GM12865 (cell line): ENCODE measurements at places on chromosomes 1 and 21.

- no peak for DNase-seq
Observed at GRCh38 chr1:89546934-89547562, 22.4 kb downstream of the LRRC8B start.

GRCh38 chr1:64744492-64745180 is at the start of gene RAVER2:
TSS of gene RAVER2 (plus strand) at chr1:64745075. CDS start at chr1:64745173, 98 bp downstream.
- DNase-seq: peak; percentile 29

- peak; percentile 70 for DNase-seq
Observed at GRCh38 chr21:42439284-42440186, 35.8 kb downstream of the UBASH3A start.

DNA sequence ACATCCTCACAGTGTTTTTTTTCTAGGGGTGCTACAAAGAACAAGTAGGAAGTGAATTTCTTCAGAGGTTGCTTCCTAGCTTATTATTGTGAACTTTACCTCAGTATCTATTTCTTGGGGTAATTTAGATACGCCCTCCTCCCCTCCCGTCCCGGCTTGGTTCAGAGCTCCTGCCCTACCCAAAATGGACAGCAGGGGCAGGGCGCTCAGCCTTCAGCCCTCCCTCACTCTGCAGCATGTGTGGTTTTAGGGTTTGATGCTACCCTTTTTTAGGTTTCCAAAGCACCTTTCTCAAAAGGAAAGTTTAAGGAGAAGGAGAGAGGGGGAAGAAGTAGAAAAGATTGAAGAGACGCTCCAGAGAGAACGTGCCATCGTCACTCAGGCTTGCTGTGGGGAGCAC is 16.9 kb upstream of the POGK start:
- no peak for DNase-seq

DNA sequence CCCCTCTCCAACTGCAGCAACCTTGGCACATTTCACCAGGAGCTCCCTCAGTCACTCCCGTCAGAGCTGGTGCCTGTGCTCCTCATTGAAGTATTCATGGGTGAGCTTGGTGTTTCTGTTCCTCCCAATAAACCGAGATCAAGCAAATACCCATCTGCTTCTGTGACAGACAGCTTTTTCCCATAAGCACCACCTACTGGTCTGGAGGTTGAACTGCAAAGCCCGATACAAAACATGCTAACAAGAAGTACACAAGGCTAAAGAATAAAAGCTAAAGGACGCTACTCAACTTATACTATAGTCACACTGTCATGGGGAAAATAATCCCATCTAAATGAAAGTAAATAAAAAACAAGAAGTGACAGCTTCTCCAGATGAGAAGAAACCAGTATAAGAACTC is 111.9 kb upstream of the C21orf91 start:
- peak; percentile 22 for DNase-seq

GRCh38 chr1:116521186-116521585 is 49.6 kb downstream of the CD58 start:
- DNase-seq: no peak

DNA sequence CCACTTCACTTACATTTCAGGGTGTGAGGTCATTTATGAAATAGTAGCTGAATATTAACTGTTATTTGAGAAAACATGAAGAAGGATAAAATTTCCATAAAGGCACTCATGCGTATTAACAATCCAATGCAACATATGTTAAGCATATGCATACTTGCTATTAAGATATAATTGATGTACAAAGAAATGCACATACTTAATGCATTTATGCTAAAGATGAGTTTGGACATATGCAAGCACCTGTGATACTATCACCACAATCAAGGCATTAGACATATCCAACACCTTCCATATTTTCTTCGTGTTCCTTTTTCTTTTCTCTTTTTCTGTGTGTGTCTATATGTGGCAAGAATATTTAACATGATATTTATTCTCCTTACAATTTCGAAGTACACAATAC is 464.8 kb upstream of the BRINP3 start:
- DNase-seq: no peak

GRCh38 chr1:203662360-203662759 is 35.7 kb downstream of the ATP2B4 start:
- no peak for DNase-seq

- DNase-seq: no peak
Observed at GRCh38 chr1:229098903-229099578, 171.9 kb upstream of the RAB4A start.

- no peak for DNase-seq
Observed at GRCh38 chr1:211735208-211736170, 60.1 kb upstream of the NEK2 start.

DNA sequence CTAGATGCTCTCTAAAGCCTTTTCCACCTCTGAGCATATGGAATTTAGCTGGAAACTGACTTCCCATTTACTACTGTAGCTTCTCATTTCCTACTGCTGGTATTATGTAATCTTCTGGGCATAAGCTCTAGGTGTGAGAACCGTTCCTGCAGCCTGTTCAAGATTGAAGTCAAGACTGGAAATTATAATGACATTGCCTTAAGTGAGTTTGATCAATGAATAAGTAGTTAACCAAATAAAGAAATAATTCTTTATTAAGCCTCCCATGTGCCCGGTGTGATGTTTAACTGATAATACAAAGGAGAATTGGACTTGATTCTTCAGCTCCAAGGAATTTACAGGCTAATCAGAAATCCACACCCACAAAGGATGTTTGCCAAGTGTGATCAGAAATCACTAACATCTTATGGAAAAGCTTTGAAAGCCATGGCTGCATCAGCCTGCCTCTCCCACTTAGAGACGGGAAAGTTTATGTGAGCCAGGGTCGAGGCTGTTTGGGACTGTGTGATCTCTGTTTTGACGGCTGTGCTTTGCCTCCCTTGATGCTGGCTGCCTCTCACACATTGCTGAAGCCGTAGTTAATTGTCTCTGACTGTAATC is 36.4 kb upstream of the PRELP start:
- no peak for DNase-seq

- DNase-seq: peak; percentile 75
Observed at GRCh38 chr1:15249081-15249480, 2.1 kb downstream of the FHAD1 start.

- no peak for DNase-seq
Observed at GRCh38 chr1:158055854-158056253, 62.4 kb downstream of the KIRREL1 start.

- DNase-seq: no peak
Observed at GRCh38 chr1:32273391-32274208, 18.3 kb upstream of the HDAC1 start.

DNA sequence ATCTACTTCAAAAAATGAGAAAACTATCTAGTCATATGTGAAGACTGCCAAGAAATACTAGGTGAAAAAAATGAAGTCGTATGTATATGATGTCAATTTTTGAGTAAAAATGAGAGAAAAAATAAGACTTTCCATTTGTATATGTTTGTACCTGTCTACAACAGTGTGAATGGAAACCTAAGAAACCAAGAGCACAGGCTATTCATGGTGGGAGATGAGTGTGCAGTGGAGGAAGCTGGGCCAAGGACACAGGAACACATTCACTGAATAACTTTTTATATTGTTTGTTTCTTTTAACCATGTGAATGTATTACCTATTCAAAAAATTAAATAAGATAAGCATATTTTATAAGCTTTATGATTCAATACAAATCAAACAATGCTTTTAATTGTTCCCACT is 67.0 kb downstream of the ERO1B start:
- DNase-seq: no peak

DNA sequence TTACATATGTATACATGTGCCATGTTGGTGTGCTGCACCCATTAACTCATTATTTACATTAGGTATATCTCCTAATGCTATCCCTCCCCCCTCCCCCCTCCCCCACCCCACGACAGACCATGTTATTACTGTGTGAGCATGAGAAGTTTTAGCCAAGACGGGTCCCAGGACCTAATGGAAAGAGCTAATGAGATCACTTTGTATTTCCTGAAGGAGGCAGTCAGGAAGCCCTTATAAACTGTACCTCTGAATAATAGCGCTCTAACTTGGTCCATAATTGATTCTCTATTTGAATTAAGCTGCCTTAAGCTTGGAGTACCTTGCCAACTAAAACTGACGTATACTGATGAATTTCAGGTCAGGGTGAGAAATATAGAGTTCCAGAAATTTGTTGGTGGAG is 4.1 kb upstream of the NEGR1 start:
- no peak for DNase-seq

DNA sequence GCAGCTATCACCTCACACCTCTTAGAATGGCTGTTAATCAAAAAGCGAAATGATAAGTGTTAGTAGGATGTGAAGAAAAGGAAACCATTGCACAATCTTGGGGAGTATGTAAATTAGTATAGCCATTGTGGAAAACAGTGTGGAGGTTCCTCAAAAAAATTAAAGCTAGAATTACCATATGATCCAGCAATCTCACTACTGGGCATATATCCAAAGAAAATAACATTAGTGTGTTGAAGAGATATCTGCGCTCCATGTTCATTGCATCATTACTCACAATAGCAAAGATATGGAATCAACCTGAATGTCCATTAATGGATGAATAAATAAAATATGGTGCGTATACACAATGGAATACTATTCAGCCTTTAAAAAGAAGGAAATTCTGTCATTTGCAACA is 68.9 kb downstream of the SNRPE start:
- no peak for DNase-seq
